ENCODE measurements at places on chromosomes 12 and 14. TPM values are rescaled to one million over a fixed set of nuclear protein-coding genes. Genes with fewer than 3 reads are reported as not detected.

Gene OTX2
- not detected for polyA plus RNA-seq

Gene USP5
- 73.2 TPM for polyA plus RNA-seq

GRCh38 chr12:54204316-54204715 lies 15.5 kb upstream of the SMUG1 start:
- H3K27ac ChIP-seq, result no peak overlapping the region
- DNase-seq, result no peak
- H3K27me3 ChIP-seq, result no peaks in the 10 kb centered on the region
- no peaks in the 10 kb centered on the region for H3K4me1 ChIP-seq
- no peaks in the 10 kb centered on the region for H3K36me3 ChIP-seq
- H3K4me3 ChIP-seq, result no peak overlapping the region

- H3K36me3 ChIP-seq, result no peaks in the 10 kb centered on the region
- H3K27me3 ChIP-seq, result no peaks in the 10 kb centered on the region
- no peaks in the 10 kb centered on the region for H3K4me1 ChIP-seq
- no peak overlapping the region for H3K4me3 ChIP-seq
- H3K27ac ChIP-seq, result no peak overlapping the region
Observed at GRCh38 chr12:78918268-78918667, 53.7 kb downstream of the SYT1 start.

Gene ERO1A
- polyA plus RNA-seq, result 45.1 TPM

GRCh38 chr12:105466901-105467598 lies 136.6 kb downstream of the C12orf75 start:
- H3K4me3 ChIP-seq, result no peak overlapping the region
- no peaks in the 10 kb centered on the region for H3K36me3 ChIP-seq
- H3K27me3 ChIP-seq, result no peaks in the 10 kb centered on the region
- H3K4me1 ChIP-seq, result peaks cover 6% of the 10 kb centered on the region
- DNase-seq, result no peak

GRCh38 chr14:90520326-90520725 lies 123.5 kb downstream of the CALM1 start:
- peaks cover 5% of the 10 kb centered on the region for H3K4me1 ChIP-seq
- no peak overlapping the region for H3K4me3 ChIP-seq
- no peak for DNase-seq

Gene CCDC184
- 2.2 TPM for polyA plus RNA-seq

Gene DICER1
- 9.8 TPM for polyA plus RNA-seq

- no peak overlapping the region for H3K27ac ChIP-seq
- H3K4me1 ChIP-seq, result no peaks in the 10 kb centered on the region
- DNase-seq, result no peak
Observed at GRCh38 chr14:58774531-58774930, 136.8 kb downstream of the DACT1 start.

Gene CTSG
- polyA plus RNA-seq, result not detected

Gene NR4A1
- polyA plus RNA-seq, result 11.1 TPM

DNA sequence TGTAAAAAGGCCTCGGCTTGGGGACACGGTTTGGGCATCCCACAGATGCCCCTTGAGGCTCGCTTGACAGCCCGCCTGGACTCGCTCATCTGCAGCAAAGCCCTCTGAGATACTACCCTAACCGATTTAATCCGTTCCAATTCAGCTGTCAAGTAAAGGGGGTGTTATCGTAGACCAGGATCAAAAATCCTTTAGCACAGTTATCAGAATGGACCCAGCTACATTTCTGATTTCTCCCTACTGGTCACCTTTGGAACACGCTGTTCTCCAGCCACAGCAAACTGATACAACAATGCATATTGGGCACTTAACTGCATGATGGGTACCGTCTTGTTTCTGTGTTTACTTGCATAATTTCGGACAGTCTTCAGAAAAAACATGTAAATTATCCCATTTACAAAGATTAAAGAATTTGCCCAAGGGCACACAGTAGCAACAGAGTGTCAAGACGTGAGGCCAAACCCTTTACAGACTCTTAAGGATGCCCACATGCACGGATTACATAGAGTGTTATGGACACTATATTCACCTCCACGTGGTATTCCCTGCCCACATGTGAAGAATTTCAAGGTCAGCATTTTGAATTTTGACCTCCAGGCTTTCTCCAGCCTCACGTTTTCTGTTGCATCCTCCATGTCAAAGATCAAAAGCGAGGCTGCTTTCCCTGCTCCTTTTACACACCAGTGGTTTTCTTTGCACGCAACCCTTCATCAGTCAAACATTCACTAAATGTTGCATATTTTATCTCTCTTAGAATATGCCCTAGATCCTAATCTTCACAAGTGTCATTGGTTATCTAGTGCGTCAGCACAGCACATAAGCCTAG lies 3.2 kb upstream of the DUSP6 start:
- no peak overlapping the region for H3K27ac ChIP-seq
- DNase-seq, result no peak
- H3K4me1 ChIP-seq, result no peaks in the 10 kb centered on the region
- H3K27me3 ChIP-seq, result no peaks in the 10 kb centered on the region
- H3K36me3 ChIP-seq, result peaks cover 2% of the 10 kb centered on the region
